ENCODE measurements at places on chromosomes 5 and 9. TPM values are rescaled to one million over a fixed set of nuclear protein-coding genes. Genes with fewer than 3 reads are reported as not detected.

DNA sequence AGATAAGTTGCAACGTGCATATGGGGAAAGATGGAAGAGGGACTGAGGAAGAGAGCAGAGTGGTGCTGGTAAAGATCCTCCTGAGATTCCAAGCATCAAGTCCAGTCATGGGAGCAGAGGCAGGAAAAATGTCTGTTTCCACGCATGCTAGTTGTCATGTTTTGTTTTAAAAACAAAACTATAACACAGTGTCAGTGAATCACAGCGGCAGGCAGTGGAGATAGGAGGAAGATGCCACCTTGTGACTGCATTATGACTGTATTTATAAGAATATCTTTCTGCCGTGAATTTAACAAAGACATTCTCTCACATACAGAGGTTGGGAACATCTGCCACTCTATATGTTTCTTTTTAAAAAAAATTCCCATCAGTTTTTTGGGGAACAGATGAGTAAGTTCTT, 3.7 kb upstream of the SVEP1 start:
- no peak overlapping the region for H3K27ac ChIP-seq
- peaks cover 9% of the 10 kb centered on the region for H3K27me3 ChIP-seq

TOR2A gene
- 24.1 TPM for total RNA-seq

- DNase-seq: no peak
- no peaks in the 10 kb centered on the region for H3K4me1 ChIP-seq
- H3K36me3 ChIP-seq: no peaks in the 10 kb centered on the region
- no peak overlapping the region for H3K4me3 ChIP-seq
- H3K27me3 ChIP-seq: no peaks in the 10 kb centered on the region
- no peak overlapping the region for H3K27ac ChIP-seq
Observed at GRCh38 chr9:82673919-82674318, 389.0 kb downstream of the RASEF start.

PRLR gene
- 2.6 TPM for total RNA-seq

DNA sequence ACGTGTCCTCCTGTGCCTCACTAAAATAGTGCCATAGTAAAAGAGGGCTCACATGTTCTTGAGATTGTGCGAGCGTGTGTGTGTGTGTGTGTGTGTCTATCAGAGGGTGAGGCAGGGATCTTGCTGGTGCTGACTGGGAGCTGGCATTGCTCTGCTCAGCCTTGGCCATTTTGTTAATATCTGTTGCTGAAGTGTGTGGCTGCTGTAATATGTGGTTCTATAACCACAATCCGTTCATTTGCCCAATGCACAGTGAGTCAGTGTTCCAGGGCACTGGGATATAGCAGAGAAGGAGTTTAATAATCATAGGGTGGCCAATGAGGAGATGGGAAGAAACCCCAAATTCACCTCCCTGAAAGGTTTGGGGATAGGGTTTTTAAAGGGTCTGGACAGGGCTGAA, 61.3 kb downstream of the RASGRF2 start:
- H3K4me3 ChIP-seq: no peak overlapping the region
- no peaks in the 10 kb centered on the region for H3K4me1 ChIP-seq
- no peak for DNase-seq
- no peak overlapping the region for H3K27ac ChIP-seq

DNA sequence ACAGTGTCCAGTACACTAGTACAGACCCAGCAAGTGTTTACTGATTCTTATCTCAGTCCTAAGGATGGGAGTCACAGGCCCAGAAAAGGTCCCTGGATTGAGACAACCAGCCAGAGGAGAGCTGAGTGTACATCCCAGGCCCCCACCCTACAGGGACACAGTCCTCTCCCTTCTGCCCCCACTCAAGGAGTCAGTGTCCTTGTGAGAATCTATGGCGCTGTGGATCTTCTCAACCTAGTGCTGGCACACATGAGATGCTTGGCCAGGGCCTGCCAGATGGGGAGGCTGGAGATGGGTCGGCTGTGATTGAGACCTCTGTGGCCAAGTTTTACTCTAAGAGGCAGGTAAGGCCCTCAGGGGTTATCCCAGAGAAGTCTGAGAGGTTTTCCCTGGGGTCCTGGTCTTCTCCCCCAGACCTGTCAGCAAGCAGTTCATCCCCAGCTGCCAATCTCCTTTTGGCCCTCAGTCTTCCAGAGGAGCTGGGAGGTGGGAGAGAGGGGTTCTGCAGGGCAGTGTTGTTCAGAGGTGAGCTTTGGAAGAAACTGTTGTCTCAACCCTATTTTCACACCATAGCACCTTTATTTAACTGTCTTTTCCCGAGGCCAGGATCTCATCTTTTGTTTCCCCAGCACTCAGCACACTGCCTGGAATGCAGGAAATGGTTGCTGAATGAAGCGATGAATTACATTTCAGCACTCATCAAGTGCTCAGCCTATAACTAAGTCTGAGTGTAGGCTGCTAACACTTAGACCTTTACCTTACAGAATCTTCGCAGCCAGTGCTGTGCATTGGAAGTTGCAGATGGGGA, 3.2 kb upstream of the NSD1 start:
- H3K4me3 ChIP-seq: no peak overlapping the region
- H3K36me3 ChIP-seq: no peaks in the 10 kb centered on the region
- no peaks in the 10 kb centered on the region for H3K27me3 ChIP-seq
- no peak for DNase-seq
- H3K4me1 ChIP-seq: peaks cover 15% of the 10 kb centered on the region

DNA sequence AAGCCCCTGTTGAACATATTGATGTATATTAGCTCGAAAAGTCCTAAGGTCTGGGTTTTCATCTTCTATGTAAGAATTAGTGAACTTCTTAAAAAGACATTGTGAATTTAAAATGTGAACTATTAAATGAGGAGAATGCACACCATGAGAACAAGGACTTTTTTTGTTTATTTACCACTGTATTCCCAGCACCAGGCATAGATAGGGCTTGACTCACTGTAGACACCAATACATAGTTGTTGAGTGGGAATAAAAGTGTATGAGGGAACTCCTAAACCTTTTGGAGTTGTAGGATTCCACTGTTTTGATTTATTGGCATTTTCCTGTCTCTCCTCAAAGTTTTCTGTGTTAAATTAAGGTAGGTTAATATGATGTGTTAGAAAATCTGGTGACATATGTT, 40.3 kb downstream of the NNT start:
- no peak for DNase-seq
- no peaks in the 10 kb centered on the region for H3K27me3 ChIP-seq
- H3K27ac ChIP-seq: no peak overlapping the region
- H3K4me3 ChIP-seq: no peak overlapping the region

- peak overlapping the region; percentile 93 for H3K27ac ChIP-seq
- peaks cover 47% of the 10 kb centered on the region for H3K4me1 ChIP-seq
- no peaks in the 10 kb centered on the region for H3K36me3 ChIP-seq
- no peaks in the 10 kb centered on the region for H3K27me3 ChIP-seq
Observed at GRCh38 chr9:111898331-111899096, 1.9 kb downstream of the UGCG start.

- H3K4me1 ChIP-seq: no peaks in the 10 kb centered on the region
- DNase-seq: no peak
- H3K27ac ChIP-seq: no peak overlapping the region
- H3K36me3 ChIP-seq: no peaks in the 10 kb centered on the region
- no peaks in the 10 kb centered on the region for H3K27me3 ChIP-seq
Observed at GRCh38 chr9:13943176-13943575, 370.8 kb downstream of the NFIB start.

- no peaks in the 10 kb centered on the region for H3K27me3 ChIP-seq
- H3K27ac ChIP-seq: no peak overlapping the region
- H3K4me3 ChIP-seq: no peak overlapping the region
- no peak for DNase-seq
Observed at GRCh38 chr5:142777099-142777498, 6.9 kb downstream of the ARHGAP26 start.

- no peak overlapping the region for H3K27ac ChIP-seq
- no peaks in the 10 kb centered on the region for H3K36me3 ChIP-seq
- H3K4me1 ChIP-seq: no peaks in the 10 kb centered on the region
- no peak for DNase-seq
- H3K4me3 ChIP-seq: no peak overlapping the region
Observed at GRCh38 chr9:26694381-26695297, 198.0 kb downstream of the CAAP1 start.

- no peak overlapping the region for H3K27ac ChIP-seq
- no peaks in the 10 kb centered on the region for H3K36me3 ChIP-seq
- DNase-seq: no peak
- no peaks in the 10 kb centered on the region for H3K27me3 ChIP-seq
- no peaks in the 10 kb centered on the region for H3K4me1 ChIP-seq
Observed at GRCh38 chr5:21826884-21827283, 1026.3 kb downstream of the CDH12 start.

GRCh38 chr9:6944093-6944551, 186.3 kb downstream of the KDM4C start:
- no peaks in the 10 kb centered on the region for H3K36me3 ChIP-seq
- H3K4me1 ChIP-seq: peaks cover 6% of the 10 kb centered on the region
- H3K27me3 ChIP-seq: no peaks in the 10 kb centered on the region
- no peak overlapping the region for H3K27ac ChIP-seq

STKLD1 gene
- total RNA-seq: 1.5 TPM

NMUR2 gene
- not detected for total RNA-seq

- H3K27me3 ChIP-seq: no peaks in the 10 kb centered on the region
- no peak for DNase-seq
- no peak overlapping the region for H3K27ac ChIP-seq
- peaks cover 3% of the 10 kb centered on the region for H3K4me1 ChIP-seq
Observed at GRCh38 chr5:83340511-83340918, 131.0 kb upstream of the VCAN start.

- H3K4me1 ChIP-seq: no peaks in the 10 kb centered on the region
- no peaks in the 10 kb centered on the region for H3K36me3 ChIP-seq
- no peak overlapping the region for H3K4me3 ChIP-seq
- no peak overlapping the region for H3K27ac ChIP-seq
- DNase-seq: peak; percentile 18
Observed at GRCh38 chr5:128216860-128217531, 133.4 kb downstream of the SLC12A2 start.

DNA sequence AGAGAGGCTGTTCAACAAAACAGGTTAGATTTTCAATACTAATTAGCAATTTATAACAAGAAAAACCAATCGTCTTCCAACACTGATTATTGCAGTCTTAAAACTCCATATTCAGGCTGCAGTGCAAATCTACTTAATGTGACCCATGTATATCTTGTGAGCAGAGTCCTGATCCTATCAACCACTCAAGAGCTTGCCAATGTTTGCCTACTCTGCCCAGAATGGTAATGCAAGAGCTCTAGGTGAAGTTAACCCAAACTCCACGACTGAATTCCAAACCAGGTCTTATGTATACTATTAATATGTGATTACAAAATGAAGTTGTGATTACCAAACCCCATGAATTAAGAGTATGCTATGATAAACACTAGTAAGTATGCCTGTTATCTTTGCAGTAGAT, 17.1 kb downstream of the EFNA5 start:
- DNase-seq: no peak
- H3K27ac ChIP-seq: no peak overlapping the region
- no peaks in the 10 kb centered on the region for H3K27me3 ChIP-seq
- no peaks in the 10 kb centered on the region for H3K4me1 ChIP-seq
- no peaks in the 10 kb centered on the region for H3K36me3 ChIP-seq

- no peaks in the 10 kb centered on the region for H3K36me3 ChIP-seq
- no peak for DNase-seq
- no peaks in the 10 kb centered on the region for H3K27me3 ChIP-seq
Observed at GRCh38 chr5:73155271-73156222, 17.4 kb upstream of the TMEM174 start.

DNA sequence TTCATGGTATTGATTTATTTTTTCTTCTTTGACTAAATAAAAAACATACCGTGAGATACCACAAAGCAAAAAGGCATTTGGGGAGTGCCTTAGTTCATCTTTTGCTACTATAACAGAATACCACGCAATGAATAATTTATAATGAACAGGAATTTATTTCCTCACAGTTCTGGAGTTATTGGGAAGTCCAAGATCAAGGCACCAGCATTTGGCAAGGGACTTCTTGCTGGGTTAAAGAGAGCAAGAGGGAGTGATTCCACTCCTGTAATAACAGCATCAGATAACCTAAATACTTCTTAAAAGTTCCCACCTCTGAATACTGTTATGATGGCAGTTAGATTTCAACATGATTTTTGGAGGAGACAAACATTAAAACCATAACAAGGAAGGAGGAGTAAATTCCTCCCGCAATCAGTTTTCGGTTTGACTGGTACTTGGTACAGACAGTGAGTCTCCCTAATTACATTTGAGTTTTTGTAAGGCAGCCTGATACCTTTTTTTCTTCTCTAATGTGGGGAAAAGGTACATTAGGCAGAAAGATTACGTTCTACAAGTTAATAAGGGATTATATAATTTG, 8.8 kb upstream of the OMD start:
- no peak overlapping the region for H3K27ac ChIP-seq
- no peaks in the 10 kb centered on the region for H3K4me1 ChIP-seq
- H3K36me3 ChIP-seq: no peaks in the 10 kb centered on the region
- H3K4me3 ChIP-seq: no peak overlapping the region

DNA sequence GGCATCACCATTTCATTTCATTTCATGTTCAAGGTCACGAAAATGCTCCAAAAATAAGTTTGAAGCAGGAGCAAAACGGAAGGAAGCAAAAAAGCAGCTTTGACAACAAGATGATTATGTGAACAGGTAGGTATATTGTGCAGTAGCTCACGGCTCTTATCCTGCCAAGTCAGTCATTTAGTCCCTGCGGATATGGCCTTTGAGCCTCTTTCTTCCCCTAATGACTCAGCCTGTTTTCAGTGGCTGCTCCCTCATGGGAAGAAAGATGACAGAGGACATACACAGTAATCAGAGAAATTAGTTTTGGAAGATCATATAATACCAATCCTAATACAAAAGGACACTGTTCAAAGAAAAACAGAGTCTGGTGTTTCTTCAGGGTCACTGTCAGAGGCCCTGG, 155.8 kb upstream of the GRAMD2B start:
- H3K4me1 ChIP-seq: no peaks in the 10 kb centered on the region
- H3K27me3 ChIP-seq: no peaks in the 10 kb centered on the region
- no peak overlapping the region for H3K4me3 ChIP-seq
- no peaks in the 10 kb centered on the region for H3K36me3 ChIP-seq

FOXD4L5 gene
- not detected for total RNA-seq

- H3K4me3 ChIP-seq: no peak overlapping the region
- H3K27me3 ChIP-seq: no peaks in the 10 kb centered on the region
- DNase-seq: no peak
- H3K36me3 ChIP-seq: peaks cover 4% of the 10 kb centered on the region
Observed at GRCh38 chr9:113317777-113318176, 14.6 kb upstream of the RNF183 start.

- H3K4me1 ChIP-seq: peaks cover 29% of the 10 kb centered on the region
- no peaks in the 10 kb centered on the region for H3K27me3 ChIP-seq
- H3K36me3 ChIP-seq: no peaks in the 10 kb centered on the region
- H3K27ac ChIP-seq: no peak overlapping the region
- no peak overlapping the region for H3K4me3 ChIP-seq
Observed at GRCh38 chr9:14271093-14271673, 42.8 kb downstream of the NFIB start.

CDO1 gene
- 2.3 TPM for total RNA-seq

- H3K4me3 ChIP-seq: no peak overlapping the region
- no peaks in the 10 kb centered on the region for H3K4me1 ChIP-seq
Observed at GRCh38 chr5:122385808-122386207, 73.8 kb downstream of the SNCAIP start.

GRCh38 chr5:102759700-102760099, 4.6 kb downstream of the PAM start:
- H3K4me3 ChIP-seq: no peak overlapping the region
- H3K4me1 ChIP-seq: peaks cover 39% of the 10 kb centered on the region
- DNase-seq: no peak
- H3K36me3 ChIP-seq: no peaks in the 10 kb centered on the region

Data from upper lobe of left lung (tissue), 6 donors.